CD4-positive, alpha-beta T cell treated with Interleukin-4 for 1 hour (primary cell): ENCODE measurements at places on chromosomes 1 and 21.

GRCh38 chr1:113783254-113784103 lies 24.2 kb upstream of the PHTF1 start:
- peak; percentile 77 for DNase-seq

DNA sequence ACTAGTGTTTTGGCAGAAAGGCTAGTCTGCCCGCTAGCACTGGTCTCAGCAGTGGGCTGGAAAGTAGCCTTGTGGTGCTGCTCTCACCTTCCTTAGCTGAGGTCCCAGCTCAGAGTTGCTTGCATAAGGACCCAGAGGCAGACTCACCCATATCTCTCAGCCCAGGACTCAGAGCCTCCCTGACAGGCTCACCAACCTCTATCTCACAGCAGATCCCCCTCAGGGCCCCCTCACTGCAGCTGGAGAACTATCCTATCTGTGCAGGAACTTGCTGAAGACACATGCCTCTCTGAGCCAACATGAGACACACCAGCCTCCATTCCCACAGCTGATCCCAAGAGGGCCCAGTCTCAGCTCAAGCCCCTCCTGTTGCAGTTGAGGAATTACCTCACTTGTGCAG lies 82.6 kb downstream of the IARS2 start:
- DNase-seq: no peak

- DNase-seq: peak; percentile 12
Observed at GRCh38 chr1:48530727-48531351, 58.8 kb upstream of the SPATA6 start.

GRCh38 chr1:65269612-65270011 lies 39.7 kb upstream of the DNAJC6 start:
- DNase-seq: no peak

- no peak for DNase-seq
Observed at GRCh38 chr1:74858136-74858535, 125.2 kb downstream of the TYW3 start.

- DNase-seq: no peak
Observed at GRCh38 chr21:15567191-15567590, 162.6 kb upstream of the USP25 start.
